Umbilical cord (tissue), 2 donors: ENCODE measurements at places on chromosomes 3 and 15.

DNA sequence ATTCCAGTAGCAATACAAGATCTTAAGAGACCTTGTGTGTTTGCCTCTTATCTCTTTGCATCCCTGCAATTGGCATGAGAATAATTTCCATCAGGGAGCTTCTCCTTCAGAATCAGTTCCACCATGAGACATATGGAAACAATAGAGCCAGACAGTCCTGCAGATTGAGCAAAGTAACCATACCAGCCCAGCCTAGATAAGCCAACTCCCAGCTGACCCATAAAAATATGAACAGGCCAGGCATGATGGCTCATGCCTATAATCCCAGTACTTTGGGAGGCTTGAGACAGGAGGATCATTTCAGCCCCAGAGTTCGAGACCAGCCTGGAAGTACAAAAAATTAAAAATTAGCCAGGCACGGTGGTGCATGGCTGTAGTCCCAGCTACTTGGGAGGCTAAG, 12.7 kb downstream of the CNTN3 start:
- no peak for DNase-seq

DNA sequence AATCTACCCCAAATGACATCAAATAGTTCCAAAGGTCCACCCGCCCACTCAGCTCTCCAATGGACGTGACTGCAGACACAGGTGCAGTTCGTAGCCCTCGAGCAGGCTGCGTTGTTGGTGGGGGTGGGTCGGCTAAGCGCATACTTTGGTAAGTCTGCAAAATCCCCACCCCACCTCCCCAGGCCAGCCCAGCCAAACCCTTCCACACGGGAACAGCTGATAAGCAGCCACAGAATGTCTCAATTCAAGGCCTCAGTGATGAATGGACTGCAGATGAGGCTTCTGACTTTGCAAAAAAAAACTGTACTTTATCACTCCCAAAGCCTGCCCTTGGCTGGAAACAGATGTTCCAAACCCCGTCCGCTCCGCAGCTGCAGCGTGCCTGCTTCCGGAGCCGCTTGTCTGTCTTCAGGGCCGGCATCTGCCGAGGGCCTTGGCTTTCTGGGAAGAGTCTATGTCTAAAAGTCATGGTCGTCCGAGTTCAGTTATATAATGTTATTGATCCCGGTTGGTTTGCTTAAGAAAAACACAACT, 38.2 kb downstream of the PCSK6 start:
- DNase-seq = peak; percentile 94

DNA sequence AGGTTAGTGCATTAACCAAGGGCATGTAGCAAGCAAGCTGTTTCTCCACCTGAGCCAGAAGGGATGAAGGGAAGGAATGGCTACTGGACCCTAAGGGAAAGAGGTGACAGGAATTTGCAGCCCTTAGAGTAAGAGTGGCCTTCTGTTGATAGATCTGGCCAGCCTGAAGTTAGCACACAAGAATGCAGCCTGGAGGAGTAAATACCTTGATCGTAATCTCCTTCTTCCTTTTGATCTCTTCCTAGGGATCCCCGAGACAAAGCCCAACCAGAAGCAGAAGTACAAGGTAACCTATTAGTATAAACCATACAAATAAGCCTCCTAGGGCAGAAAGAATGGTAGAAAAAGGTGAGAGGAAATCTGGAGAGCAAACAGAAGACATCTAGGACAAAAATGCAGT, 134.6 kb downstream of the ATP8B4 start:
- DNase-seq = no peak

DNA sequence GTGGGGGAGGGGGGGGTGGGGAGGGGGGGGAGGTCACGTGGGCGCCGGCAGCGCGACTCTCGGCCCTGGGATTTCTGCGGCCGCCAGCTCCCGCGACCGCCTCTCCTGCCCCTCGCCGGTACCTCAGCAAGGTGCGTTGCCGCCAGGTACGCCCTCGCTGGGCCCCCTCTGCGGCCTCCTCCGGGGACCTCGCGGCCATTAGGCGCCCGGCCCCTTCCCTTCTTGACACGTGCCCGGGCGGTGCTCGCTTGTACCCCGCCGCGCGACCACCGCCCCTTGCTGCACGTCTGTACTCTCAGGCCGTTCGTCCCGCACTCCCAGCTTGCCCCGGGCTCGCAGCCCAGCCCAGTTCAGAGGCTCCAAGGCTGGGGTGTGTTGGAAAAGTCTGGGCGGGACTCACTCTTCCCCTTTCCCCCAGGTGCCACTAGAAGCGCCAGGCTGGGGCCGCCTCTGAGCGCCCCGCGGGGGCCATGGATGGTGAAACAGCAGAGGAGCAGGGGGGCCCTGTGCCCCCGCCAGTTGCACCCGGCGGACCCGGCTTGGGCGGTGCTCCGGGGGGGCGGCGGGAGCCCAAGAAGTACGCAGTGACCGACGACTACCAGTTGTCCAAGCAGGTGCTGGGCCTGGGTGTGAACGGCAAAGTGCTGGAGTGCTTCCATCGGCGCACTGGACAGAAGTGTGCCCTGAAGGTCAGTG, at the start of gene MAPKAPK3:
Gene MAPKAPK3 (plus strand): TSS at position 56 of the 696 bp plus-strand sequence. CDS start 415 bp downstream, at position 471.
- DNase-seq = peak; percentile 45

- DNase-seq = no peak
These were observed 52.6 kb upstream of the AKAP13 start for GRCh38 chr15:85327820-85328219.

- DNase-seq = no peak
These were observed 13.8 kb downstream of the XIRP1 start for GRCh38 chr3:39178553-39178952.

DNA sequence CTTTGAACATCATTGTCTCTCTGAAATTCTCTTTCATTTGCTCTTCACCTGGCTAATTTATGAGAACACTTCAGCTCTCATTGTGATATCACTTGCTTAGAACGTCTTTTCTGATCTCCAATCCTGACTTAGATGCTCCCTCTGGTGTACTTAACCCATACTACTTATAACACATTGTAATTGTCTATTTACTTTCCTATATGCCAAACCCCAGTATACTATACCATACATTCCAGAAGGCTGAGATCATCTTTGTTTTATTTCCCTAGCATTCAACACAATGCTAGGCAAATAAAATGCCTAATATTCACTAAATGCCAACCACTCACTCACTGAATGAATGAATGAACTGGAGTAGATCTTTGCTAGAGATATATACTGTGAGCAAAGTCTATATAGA, 27.0 kb upstream of the PEX5L start:
- no peak for DNase-seq

DNA sequence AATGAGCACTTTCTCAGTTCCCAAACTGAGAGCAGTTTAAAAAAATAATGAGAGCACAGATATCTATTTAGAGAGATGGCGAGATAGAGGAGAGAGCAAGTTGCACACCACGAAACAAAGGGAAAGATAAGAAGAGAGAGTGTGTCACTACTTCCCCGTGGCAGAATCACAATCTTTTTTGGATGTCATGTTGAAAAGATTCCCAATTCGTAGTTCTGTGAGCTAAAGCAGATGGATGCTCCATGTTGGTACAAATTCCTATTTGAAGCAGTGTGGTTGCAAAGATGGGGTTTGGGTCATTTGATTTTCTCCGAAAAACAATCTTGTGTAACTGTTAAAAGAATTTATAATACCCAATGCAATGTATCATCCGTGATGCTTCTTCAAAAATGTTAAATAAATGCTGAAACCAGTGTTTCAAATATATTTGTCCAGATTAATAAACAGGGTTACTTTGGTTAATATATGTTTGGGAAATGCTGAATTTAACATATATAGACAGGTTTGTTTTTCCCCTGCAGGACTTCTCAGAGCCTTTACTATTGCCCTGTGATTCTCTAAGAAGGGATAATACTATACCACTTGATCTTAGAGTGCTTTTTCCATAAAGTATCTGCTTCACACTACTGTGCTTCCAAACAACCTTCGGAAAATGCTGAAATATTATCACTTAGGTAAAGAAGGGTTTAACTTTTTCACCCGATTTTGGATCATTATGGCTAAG, 128.5 kb downstream of the MDFIC2 start:
- no peak for DNase-seq

DNA sequence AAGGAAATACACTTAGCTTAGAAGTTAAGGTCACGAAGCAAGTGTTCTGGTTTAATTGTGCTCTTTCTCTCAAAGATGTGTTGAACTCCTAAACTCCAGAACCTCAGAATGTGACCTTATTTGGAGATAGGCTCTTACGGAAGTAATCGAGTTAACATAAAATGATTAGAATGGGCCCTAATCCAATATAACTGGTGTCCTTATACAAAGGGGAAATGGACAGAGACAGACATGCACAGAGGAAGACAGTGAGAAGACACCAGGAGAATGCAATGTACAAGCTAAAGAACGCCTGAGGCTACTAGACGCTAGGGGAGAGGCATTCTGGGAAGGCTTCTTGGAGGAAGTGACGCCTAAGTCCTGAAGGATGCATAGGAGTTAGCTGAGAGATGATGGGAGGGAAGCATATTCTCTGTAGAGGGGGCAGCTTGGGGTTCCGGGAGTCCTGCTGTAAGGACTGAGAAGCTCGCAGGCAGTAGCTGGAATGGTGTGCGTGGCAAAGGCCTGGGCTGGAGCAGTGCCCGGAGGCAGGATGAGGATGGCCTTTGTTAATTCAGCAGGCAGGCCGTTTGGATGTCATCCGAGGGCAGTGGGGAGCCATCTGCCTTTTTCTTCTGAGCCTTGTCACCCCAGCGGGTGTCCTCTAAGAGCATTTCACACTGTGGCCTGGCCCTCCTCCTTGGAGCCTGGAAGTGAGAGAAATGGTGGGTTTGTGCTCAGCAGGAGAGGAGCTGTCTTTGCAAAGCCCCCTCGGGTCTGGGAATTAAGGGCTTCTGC, 513.4 kb downstream of the SHQ1 start:
- DNase-seq = peak; percentile 55

GRCh38 chr15:44659056-44659455, 4.4 kb downstream of the SPG11 start:
- DNase-seq = no peak

DNA sequence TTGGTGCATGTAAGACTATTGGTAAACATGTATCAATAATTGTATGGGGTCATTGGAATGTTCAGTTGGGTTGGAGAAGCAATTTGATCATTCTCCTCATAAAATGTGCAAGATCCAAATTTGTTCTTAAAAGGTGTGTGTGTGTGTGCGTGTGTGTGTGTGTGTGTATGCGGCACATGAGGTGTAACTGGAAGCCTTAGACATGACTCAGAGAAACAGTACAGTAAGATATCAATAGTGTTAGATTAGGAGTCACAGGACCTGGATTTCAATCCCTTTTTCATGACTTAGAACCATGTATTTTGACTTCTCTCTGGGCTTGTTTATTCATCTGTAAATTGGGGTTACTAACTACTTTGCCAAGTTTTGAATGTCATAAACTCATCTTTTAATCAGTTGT, 38.3 kb downstream of the RSRC1 start:
- no peak for DNase-seq

DNA sequence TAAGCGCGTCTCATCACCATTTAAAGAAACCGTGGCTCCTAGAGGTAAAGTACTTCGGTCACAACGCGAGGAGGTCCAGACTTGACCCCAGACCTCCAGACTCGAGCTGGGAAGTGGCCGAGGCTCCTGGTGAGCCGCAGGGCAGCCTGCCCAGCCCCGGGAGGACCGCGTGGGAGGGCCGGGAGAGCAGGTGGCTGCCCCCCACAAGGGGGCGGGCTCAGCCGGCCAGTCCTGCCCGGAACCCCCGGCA, at the start of gene SLC27A2:
Gene SLC27A2 (plus strand): TSS at position 228 of the 250 bp plus-strand sequence. CDS start 232 bp downstream, outside the sequence.
- DNase-seq = no peak

DNA sequence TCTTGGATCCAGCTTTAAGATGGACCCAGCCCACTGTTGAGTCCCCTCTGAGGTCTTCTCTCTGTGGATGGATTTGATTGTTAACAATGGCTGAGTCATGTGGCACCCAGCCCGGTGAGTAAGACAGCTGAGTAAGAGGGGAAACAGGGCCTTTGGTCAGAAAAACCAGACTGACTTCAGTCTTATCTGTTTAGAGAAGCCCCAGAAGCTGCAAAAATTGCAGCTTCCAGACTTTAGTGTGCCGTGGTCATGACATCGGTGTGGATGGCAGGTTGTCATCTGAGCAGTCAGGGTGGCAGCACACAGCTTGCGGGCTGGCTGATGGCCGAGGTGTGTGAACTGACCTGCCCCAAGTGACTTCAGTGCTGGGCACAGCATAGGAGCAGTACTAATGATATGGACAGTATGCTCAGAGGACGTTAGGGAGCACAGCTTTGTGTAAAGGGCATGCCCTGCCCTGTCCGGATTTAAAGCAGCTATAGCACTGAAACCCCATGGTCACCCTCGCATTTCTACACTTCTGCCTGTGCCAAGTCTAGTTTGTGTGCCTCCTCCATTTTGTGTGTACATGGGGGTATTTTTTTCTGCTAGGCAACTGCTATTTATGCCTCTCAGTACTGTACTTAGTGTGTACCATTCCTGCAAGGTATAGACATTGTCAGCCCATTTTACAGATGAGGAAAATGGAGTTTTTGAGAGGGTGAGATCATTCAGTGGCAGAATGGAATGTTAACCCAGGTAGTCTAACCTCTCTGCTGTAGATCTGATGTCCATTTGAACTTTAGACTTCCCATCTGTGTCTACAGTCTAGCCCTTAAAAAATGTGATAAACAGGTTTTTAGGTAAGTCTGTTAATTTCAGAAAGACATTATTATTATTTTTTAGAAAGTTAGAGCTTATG, 44.4 kb downstream of the FLNB start:
- DNase-seq = peak; percentile 96

DNA sequence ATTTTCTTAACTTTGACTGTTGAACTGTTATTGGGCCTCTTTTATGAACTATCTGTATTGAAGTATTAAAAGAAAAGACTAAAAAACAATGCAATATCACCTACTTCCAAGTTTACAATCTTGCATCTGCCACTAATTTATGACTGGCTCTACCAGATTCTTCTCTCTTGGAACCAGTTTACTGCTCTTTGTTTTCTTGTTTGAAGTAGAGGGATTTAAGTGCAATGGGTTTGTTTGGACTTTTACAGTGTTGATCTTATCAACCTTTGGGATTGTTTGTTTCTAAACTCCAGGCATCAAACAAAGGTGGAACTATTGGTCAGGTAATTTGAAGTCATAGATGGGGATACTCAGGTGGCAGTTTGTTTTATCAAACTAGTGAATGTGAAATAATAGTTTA, 43.0 kb upstream of the MEIS2 start:
- DNase-seq = no peak

DNA sequence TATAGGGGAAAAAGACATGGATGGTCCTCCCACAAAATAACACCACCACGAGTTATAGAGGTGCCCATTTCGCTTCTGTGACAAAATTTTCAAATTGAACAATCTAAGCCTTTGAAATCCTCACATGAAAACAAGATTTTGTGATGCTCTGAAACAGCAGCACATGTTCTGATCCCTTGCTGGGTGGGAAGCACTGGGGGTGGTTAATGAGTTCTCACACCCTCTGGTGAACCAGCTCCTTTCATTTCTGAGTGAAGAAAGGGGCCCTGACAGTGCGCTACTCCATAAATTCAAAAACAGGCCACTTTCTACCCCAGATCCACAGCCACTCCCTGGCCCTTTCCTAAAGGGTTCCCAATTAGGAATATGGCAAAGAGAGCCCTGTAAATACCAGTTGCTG, 129.3 kb downstream of the TNIK start:
- no peak for DNase-seq

DNA sequence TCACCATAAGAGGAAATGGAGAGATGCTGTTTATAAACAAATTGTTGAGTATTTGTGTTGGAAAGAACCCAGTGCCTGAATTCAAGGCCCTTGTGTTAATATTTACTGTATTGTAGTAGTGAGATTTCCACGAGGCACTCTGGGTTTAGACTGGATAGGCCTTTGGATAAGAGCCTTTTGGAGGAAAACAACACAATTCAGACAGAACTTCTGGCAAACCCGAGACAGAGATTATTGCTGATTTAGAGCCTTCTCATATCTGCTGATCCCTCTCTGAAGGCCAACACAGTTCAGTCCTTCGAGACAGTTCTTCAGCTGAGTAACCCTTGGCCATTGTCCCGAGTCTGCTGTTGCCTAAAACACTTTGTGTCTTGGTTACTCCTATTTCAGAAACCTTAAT, 55.7 kb downstream of the LMCD1 start:
- peak; percentile 90 for DNase-seq

- peak; percentile 2 for DNase-seq
These were observed 399.1 kb downstream of the IL5RA start for GRCh38 chr3:2711081-2711480.
